ENCODE measurements at places on chromosomes 16 and 17.
A peak's percentile ranks its signal among the peaks of the same experiment; 100 is the strongest.

DNA sequence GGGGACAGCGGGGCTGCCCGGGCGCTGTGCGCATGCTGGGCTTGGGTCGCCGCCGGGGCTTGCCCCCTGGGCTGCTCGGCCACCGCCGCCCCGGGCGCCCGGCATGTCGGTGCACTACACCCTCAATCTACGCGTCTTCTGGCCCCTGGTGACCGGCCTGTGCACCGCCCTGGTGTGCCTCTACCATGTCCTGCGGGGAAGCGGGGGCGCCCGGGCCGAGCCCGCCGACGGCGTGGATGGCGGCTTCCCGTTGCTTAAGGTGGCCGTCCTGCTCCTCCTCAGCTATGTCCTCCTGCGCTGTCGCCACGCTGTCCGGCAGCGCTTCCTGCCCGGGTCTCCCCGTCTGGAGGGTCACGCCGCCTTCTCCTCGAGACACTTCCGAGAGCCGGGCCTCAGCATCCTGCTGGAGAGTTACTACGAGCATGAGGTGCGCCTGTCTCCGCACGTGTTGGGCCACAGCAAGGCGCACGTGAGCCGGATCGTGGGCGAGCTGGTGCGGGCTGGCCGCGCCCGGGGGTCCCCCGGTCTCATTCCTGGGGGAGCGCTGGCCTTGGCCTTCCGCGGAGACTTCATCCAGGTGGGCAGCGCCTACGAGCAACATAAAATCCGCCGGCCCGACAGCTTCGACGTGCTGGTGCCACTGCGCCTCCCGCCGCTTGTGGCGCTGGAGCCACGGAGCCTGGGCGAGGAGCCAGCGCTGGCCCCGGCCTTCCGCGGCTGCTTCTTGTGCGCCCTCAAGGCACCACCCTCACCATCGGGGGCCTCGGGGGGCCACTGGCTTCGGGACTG lies 789 bp downstream of the ITPRIPL2 start:
- DNase-seq, result no peak

DNA sequence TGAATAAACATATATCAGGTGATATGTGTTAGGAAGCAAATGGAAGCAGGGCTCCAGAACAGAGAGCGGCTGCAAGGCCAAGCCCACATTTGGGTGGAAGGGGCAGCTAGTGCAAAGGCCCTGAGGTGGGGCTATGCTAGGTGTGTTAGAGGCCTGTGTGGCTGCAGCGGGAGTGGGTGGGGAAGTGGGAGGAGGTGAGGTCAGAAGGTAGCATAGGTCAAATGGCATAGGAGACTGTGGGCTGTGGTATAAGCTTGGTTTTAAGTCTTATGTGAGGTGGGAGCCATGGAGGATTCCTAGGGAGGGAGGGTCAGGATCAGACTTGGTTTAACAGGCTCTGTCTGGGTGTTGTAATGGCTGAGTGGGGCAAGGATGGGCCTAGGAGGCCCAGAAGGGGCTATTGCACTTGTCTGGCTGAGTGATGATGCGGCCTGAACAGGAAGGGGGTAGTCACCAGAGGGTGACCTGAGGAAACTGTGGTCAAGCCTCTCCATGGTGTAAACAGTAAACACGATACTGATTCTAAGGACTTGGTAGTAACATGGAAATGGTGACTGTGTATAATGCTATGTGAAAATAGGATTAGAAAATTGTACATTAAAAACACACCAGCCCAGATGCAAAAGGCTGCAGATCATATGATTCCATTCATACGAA lies 31.1 kb downstream of the RAI1 start:
- DNase-seq, result no peak

GRCh38 chr17:39599004-39599664 lies 8.6 kb downstream of the NEUROD2 start:
- DNase-seq, result no peak

DNA sequence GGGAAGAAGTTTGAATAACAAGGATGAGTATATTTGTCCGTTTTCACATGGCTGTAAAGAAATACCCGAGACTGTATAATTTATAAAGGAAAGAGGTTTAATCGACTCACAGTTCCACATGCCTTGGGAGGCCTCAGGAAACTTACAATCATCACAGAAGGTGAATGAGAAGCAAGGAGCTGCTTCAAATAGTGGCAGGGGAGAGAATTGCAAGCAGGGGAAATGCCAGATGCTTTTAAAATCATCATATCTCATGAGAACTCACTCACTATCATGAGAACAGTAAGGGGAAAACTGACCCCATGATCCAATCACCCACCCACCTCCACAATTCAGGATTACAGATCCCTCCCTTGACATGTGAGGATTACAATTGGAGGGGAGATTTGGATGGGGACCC lies 212.8 kb upstream of the CDH8 start:
- no peak for DNase-seq

DNA sequence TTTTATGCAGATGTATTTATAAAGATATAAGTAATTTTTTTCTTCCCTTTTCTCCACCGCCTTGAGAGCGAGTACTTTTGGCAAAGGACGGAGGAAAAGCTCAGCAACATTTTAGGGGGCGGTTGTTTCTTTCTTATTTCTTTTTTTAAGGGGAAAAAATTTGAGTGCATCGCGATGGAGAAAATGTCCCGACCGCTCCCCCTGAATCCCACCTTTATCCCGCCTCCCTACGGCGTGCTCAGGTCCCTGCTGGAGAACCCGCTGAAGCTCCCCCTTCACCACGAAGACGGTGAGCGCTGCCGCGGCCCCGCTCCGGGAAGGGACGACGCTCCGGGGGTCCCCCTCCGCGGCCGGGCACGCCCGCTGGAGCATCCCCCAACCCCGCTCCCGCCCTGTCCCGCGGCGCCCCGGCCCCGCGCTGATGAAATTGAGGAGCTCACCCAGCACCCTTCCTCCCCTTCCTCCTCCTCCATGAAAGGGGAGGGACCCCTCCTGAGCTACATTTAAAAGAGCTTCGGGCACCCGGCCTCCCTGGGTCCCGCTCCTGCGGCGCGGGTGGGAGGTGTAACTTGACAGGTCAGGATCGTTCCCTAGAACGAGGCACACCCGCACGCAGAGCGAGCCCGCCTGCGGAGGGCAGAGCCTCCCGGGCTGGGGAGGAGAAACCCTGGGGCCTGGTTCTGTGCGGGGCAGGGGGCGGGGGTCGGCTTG lies 706 bp downstream of the HLF start:
- DNase-seq, result no peak

GRCh38 chr17:29042679-29043538 lies at the start of gene PIPOX:
Gene PIPOX, plus strand, starts transcription at chr17:29043141. Its CDS starts 85 bp downstream, at chr17:29043226.
- DNase-seq, result no peak

GRCh38 chr16:85302018-85302847 lies 190.0 kb upstream of the CIBAR2 start:
- no peak for DNase-seq

- DNase-seq, result no peak
These were observed 7.8 kb downstream of the PSMD12 start for GRCh38 chr17:67358612-67359011.

DNA sequence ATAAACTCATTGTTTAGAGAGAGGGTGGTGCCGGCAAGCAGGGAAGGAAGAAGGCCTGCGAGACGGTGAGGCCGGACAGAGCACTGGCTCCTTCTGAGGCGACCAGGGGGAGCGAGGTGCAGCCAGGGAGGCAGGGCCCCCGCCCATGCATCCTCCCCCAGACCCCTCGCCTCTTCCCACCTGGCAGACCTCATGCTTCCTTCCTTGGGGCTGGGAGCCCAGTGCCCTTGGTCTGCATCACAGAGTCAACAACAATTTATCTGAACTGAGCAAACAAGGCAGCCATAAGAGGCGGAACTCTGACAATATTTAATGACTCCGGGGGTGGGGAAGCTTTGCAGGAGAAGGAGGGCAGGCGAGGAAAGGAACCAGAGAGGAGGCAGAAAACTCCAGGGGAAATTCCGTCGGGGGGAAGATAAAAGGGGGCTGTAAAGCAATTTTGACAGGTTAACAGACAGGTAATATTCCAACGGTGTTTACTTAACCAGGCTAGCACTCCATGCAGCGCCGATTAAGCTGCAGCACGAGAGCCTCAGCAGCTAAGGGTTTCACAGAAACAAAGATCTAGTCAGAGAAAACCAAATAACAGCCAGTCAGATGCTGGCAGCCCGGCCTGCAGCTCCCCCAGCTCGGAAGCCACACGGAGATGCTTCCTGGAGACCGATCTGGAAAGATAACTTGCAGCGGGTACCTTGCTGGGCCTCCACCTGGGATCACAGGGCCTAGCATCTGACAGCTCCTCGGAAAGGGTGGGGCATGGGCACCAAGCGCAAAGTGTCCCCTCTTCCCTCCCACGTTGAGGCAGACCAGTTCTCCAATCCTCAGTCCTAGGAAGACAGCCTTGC lies 398.2 kb downstream of the SOX9 start:
- DNase-seq, result no peak

- no peak for DNase-seq
These were observed 33.7 kb downstream of the TOM1L2 start for GRCh38 chr17:17938388-17939107.

- no peak for DNase-seq
These were observed 10.1 kb downstream of the NUDT7 start for GRCh38 chr16:77732241-77732946.

GRCh38 chr16:83826146-83826913 lies 18.6 kb downstream of the HSBP1 start:
- peak; percentile 77 for DNase-seq

- DNase-seq, result no peak
These were observed 90.1 kb upstream of the CDC42EP4 start for GRCh38 chr17:73401911-73402310.

DNA sequence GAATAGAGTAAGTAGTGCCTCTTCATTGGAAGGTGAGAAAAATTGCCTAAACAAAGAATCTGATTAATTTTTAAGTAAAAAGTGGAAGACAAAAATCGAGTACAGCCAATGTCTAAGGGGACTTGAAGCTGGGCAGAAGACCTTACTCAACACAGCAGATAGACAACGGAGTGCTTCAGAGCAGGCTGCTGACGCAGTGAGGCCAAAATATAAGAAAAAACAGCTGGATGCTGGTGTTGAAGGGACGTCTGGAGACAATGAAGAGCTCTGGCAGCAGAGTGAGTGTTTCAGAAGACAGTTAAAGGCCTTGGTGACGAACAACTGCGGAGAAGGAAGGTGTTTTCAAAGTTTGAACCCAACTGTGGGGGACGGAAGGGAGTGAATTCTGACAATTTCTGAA lies 169.8 kb downstream of the MRTFB start:
- DNase-seq, result no peak

DNA sequence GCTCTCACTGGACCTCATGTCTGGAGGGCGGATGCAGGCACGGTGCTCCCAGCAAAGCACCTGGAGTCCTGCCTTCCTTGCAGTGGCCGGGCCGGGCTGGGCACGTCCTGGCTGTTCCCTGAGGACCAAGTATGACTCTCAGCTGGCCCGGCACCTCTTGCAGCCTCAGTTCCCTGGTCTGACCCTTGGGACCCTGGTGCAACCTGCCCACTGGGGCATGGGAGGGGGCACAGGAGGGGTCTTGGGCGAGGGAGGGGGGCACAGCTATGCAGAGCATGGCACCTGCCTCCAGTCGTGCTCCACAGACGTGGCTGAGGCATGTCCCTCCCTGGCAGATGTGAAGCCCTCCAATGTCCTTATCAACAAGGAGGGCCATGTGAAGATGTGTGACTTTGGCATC lies 19.6 kb downstream of the MAP2K3 start:
- no peak for DNase-seq

GRCh38 chr16:83762141-83762991 lies 45.4 kb upstream of the HSBP1 start:
- no peak for DNase-seq

GRCh38 chr16:27359051-27359450 lies 42.9 kb upstream of the IL21R start:
- DNase-seq, result no peak

GRCh38 chr16:56551796-56552738 lies 12.8 kb upstream of the MT4 start:
- DNase-seq, result no peak

- DNase-seq, result no peak
These were observed 2.3 kb downstream of the CCL4 start for GRCh38 chr17:36105781-36106492.

- DNase-seq, result no peak
These were observed 319.5 kb upstream of the SOX9 start for GRCh38 chr17:71801301-71801700.

- no peak for DNase-seq
These were observed 204.7 kb upstream of the TNRC6C start for GRCh38 chr17:77753691-77754245.

DNA sequence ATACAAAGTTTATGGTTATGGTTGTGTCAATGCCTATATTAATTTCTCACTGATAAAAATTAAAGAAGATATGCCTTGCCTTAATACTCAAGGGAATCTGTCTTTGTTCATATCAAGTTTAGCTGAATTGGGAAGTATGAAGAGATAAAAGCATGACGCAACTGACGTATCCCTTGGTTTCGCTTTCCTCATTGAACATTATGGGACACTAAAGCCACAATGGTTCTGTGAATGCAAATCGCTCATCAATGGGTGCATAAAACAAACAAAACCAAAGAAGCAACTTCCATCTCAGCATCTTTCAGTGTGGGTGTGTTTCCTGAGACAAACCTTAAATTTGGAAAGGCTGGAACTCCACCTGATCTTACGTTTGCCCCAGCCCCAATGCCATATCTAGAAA lies 108.2 kb downstream of the NPIPB5 start:
- no peak for DNase-seq

- DNase-seq, result no peak
These were observed 89.8 kb upstream of the TMEM97 start for GRCh38 chr17:28228986-28229729.

DNA sequence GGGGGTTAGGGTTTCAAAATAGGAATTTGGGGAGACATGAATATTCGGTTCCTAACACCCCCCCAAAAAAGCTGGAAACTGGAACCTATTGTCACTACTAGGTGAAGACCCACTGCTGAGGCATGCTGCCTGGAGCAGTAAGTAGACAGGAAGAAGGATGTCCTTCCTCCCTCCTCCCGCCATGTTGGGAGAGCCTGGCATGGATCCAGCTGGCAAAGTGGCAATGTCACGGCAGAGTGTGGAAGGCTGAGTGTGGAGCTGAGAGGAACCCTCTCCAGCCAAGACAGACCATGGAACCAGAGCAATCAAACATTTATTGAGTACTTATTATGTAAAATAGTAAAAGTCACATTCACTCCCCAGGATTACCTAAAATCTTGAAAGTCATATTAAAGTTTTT lies 49.0 kb downstream of the CCDC182 start:
- DNase-seq, result no peak

DNA sequence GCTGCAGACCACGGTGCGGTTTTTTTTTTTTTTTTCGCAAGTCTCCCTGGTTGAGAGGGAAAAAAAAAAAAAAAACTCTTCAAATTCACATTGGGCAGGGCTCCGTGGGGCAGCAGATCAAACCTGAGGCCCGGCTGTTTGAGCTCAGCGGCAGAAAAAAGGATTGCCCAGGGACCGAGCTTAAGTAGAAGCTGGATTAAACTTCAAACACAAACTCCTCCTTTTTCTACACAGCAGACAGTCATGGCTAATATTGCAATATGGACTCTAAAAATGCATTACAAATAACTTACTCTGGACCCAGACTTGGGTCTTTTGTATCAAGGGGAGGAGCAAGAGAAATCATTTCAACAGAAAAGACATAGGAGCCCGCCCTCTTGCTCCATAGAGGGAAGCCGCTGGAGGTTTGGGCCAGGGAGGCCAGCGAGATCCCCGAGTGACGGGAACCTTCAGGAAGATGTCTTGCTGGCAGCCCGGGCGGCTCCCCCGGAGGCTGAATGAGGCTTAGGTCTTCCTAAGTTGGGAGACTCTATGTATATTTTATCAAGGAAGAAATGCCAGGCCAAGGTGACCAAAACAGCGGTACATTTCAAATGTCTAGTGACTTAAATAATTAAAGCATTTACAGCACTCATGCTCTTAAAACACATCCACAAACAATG lies 167.7 kb downstream of the ZNF423 start:
- DNase-seq, result no peak
